ENCODE measurements at places on chromosomes 1 and 21.

- no peak for DNase-seq
Measured at GRCh38 chr1:231527586-231528171, 790 bp upstream of the TSNAX start.

GRCh38 chr1:230340526-230341161, 85.5 kb downstream of the PGBD5 start:
- DNase-seq = no peak

DNA sequence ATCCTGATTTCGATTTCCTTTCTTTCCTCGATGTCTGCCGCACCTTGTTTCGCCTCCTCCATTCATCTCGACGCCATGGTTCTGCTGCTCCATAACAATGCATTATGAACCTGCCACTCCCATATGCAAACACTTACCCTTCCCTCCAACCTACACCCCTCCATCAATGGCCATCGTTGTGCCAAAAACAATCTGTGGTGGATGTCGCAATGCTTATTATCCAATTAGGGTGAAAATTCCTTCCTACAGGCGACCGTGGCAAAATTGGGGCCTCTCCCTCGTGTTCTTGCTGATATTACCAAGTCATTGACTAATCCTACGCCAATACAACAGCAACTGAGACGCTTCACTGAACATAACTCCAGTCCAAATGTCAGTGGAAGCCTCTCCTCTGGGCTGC, 40.3 kb downstream of the CLEC20A start:
- DNase-seq = no peak

DNA sequence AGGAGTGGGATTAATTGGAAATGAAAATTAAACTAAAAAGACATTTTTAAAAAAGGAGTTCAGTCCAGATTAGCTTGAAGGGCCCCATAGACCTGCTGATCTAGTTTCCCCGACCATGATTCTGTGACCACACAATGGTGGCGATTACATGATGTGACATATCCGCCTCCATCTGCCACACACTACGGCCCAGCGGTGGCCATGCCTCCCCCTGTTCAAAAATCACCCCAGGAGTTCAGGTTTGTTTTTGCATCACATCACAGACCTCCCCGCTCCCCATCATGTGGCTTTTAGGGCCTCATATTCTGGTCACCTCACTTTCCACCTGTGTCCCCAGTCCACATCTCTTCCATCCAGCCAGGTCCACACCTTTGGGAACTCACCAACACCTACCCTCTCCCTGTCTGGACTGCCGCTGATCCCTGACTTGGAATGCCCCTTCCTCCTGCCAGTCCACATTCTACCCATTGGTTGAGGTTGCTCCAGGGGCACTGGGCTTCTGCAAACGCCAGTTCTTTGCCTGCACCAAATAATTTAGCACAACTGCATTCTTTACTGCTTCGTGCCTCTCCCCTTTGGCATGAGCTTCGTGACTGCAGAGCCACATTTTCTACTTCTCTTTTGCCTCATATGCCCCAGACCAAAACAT, 38.9 kb downstream of the CD247 start:
- no peak for DNase-seq

GRCh38 chr1:38337711-38338110, 291.1 kb upstream of the POU3F1 start:
- DNase-seq = no peak

Measured in choroid plexus epithelial cell (primary cell).